ENCODE measurements at places on chromosomes 5 and 9.

- DNase-seq, result no peak
Measured at GRCh38 chr5:106408570-106408969, 1262.2 kb downstream of the EFNA5 start.

DNA sequence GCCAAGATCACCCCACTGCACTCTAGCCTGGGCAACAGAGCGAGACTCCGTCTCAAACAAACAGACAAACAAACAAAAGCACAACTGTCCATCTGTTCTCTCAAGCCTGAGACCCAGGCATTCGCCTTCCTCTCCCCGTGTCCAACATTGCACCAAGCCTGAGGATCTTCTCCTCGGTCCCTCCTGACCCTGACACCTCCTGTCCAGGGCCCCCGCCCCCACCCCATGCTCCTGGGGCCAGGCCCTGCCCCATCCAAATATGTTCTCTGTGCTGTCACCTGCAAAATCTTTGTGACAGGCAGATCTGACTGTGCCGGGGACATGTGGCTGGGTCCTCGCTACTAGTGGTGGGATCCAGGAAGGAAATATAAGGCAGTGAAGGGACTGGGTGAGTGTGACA, 33.4 kb upstream of the UNC5A start:
- DNase-seq, result no peak

DNA sequence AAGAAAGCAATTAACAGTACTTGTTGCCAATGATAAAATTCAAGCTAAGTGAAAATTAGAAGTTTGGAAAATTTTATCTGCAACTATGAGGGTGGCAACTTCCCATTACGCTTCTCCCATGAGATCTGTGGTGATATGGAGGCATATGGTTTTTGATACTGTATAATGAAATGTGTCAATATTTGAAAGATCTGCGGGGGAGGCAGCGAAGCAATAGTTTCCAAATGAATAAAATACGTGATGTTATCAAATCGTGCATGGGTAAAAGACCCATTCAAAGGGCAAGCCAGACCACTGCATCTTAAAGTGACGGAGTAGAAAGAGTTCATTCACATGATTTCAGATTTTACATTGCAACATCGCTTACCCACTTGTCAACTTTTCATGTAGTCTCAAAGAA, 20.9 kb upstream of the BOD1 start:
- no peak for DNase-seq

GRCh38 chr9:91949392-91949945, 559 bp downstream of the ROR2 start:
- DNase-seq, result peak; percentile 6

DNA sequence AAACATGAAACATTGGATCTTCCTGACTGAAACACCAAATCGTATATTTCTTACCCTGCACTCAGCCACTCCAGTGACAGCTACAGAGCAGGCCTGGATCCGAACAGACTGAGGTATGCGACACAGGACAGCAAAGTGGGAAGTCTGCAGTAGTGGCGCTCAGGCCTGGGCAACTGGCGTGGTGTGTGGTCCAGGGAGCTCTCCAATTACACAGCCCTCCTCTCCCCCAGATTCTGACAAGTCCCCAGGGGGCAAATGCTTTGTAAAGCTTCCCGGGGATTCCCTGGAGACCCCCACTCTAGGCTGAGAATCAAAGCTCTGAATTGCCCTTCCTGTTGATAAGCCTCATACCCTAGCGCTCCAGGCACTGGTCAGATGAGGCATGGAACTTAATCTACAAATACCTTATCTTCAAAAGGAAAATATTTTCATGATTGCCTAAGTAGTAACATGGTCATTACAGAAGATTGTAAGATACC, 104.8 kb upstream of the ERCC6L2 start:
- no peak for DNase-seq

- DNase-seq, result no peak
Measured at GRCh38 chr9:37184905-37185867, 64.8 kb downstream of the ZCCHC7 start.

DNA sequence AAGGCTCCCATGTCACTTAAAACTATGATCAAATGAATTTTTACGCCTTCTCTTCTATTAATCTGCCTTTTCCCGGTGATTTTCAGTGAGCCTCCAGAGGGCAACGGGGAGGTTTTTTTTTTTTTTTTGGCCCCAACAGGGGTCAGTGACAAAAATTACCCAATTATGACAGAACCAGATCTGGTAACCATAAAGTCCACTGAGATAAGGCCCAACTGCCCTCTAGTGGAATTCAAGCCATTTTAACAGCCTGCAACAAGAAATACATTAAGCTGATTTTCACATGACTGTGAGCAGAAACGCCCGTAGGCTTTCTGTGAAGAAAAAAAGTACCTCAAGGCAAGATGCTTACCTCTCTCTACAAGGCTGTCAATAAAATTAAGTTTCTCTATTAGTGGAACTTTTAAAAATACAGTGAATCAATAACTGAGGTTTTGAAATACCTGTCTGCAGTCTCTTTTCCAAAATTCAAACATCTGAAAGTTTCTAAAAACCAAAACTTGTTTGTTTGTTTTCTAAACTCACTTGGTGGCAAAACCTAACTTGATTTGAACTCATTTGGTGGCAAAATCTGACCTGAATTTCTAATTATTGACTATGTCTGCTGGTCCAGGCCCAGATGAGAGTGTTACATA, 49.7 kb upstream of the FST start:
- no peak for DNase-seq

GRCh38 chr5:1817261-1818043, 16.2 kb downstream of the NDUFS6 start:
- no peak for DNase-seq

DNA sequence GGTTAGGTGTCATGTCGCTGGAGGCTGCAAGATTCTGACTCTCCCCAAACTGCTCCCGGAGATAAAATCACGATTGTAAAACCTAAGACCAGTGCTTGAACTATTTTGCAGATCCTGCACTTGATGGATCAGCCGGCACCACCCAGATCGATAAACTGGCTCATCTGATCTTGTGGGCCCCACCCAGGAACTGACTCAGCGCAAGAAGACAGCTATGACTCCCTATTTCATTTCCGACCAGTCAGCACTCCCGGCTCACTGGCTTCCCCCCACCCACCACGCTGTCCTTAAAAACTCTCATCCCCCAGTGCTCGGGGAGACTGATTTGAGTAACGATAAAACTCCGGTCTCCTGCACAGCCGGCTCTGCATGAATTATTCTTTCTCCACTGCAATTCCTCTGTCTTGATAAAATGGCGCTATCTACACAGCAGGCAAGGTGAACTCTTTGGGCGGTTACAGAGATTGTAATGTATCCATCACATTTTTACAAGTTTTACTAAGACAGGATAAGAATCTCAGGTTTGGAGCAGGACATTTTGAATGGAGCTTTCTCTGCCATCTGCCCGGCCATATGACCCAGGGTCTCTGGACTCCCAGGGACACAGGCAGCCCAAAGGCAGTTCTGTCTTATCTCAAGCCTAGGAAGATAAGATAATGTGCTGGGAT, 10.6 kb upstream of the PPP1R26 start:
- peak; percentile 31 for DNase-seq

GRCh38 chr5:32600054-32600622, 14.8 kb downstream of the SUB1 start:
- DNase-seq, result no peak

- DNase-seq, result no peak
Measured at GRCh38 chr9:123676869-123677268, 253.1 kb downstream of the DENND1A start.

- DNase-seq, result no peak
Measured at GRCh38 chr5:37921452-37921851, 81.6 kb upstream of the GDNF start.

DNA sequence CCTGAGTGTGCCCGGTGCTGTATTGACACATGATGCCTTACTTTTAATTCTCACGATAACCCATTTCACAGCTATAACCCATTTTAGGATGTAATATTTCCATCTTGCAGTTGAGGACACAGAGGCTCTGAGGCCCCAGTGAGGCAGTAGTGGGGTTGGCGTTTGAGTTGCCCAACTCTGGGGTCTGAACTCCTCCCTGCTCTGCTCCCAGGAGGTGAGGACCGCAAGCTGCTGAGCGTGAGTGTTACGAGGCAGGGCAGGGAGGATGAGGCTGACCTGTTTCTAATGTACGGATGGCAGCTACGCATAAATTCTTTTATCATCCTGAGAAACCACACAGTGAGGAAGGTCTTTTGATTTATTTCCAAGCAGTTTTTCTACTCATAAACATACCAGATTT, 11.4 kb downstream of the LRRC8A start:
- no peak for DNase-seq
